NCI-H774 (cell line): ENCODE measurements at places on chromosomes 6 and 20.

DNA sequence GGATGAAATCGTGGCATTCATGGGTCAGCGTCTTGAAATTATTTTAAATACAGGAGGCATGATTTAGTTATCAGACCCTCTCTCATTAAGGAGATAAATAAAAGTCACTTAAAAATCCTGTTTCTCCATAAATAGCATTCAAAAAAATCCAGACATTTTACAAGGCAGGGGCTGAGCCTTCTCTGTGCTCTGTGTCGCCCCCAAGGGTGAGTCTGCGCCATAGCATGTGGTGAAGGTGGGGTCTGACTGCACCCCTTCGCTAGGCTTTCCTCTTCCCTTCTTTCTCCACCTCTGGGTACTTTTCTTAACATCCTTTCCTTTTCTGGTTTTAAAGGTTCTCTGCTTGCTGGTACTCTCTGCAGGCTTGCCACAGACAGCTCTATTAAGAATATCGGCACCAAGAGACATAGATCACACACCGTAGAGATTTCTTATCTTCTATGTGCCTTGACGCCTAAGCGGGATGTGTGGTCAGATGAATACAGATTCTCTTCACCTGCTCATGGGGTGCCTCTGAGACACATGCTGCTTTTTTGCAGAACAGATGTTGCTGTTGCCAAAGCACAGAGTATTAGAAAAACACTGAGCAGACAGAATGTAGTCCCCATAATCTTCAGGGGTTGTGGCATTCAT lies 20.1 kb upstream of the FAM209A start:
- DNase-seq: no peak

GRCh38 chr20:32057656-32058184 lies 5.7 kb downstream of the HCK start:
- no peak for DNase-seq

GRCh38 chr6:126267626-126268025 lies 72.3 kb upstream of the CENPW start:
- DNase-seq: no peak

DNA sequence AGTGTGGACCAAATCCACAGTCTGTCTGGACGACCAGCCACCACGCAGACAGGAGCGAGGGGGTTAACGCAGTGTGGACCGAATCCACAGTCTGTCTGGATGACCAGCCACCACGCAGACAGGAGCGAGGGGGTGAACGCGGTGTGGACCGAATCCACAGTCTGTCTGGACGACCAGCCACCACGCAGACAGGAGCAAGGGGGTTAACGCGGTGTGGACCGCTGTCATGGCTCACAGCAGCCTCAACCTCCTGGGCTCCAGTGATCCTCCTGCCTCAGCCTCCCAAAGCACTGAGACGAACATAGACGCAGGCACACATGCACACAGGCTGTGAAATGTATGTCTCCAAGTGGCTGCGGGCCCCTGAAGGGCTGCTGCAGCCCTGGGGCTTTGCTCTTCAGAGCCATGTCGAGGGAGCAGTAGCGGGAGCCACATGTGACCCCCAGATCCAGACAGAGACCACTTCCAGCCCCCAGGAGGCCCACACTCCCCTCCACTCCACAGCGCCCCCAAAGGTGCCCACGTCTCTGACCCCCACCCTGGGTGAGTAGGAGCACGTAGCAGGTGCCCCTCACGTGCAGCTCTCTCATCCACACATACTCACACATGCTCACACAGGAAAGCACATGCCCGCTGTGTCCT lies 98.1 kb downstream of the YTHDF1 start:
- DNase-seq: no peak

- DNase-seq: peak; percentile 36
Measured at GRCh38 chr6:122749451-122750050, 30.0 kb upstream of the FABP7 start.

GRCh38 chr6:68635706-68636513 lies 828 bp downstream of the ADGRB3 start:
- peak; percentile 21 for DNase-seq
